Anterior cingulate cortex (tissue), 58 donors: ENCODE measurements at places on chromosomes 1 and 21.

GRCh38 chr1:245246433-245246832, 91.6 kb downstream of the KIF26B start:
- DNase-seq, result no peak

GRCh38 chr1:201011616-201012015, 11.9 kb downstream of the KIF21B start:
- no peak for DNase-seq

GRCh38 chr1:28860332-28861073, 48.5 kb downstream of the OPRD1 start:
- no peak for DNase-seq

DNA sequence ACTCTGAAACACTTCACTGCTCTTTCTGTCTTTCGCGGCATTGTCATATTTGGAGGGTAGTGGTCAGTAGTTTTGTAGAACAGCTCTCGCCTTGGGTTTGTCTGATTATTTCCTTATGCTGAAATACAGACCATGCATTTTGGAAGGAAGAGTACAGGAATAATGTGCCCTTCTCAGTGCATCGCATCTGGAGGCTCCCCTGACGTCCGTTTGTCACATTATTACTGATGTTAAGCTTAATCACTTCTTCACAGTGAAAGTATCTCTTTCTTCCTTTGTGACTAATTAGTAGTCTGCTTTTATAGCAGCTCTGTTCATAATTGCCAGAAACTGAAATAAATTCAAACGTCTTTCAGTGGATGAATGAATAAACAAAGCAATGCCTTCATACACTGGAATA, 85.7 kb upstream of the CXADR start:
- no peak for DNase-seq

GRCh38 chr21:34930971-34931370, 118.1 kb downstream of the RUNX1 start:
- no peak for DNase-seq

GRCh38 chr1:40303051-40303771, 13.9 kb downstream of the COL9A2 start:
- DNase-seq, result no peak

GRCh38 chr1:32884726-32885125, 1.6 kb upstream of the HPCA start:
- DNase-seq, result no peak

DNA sequence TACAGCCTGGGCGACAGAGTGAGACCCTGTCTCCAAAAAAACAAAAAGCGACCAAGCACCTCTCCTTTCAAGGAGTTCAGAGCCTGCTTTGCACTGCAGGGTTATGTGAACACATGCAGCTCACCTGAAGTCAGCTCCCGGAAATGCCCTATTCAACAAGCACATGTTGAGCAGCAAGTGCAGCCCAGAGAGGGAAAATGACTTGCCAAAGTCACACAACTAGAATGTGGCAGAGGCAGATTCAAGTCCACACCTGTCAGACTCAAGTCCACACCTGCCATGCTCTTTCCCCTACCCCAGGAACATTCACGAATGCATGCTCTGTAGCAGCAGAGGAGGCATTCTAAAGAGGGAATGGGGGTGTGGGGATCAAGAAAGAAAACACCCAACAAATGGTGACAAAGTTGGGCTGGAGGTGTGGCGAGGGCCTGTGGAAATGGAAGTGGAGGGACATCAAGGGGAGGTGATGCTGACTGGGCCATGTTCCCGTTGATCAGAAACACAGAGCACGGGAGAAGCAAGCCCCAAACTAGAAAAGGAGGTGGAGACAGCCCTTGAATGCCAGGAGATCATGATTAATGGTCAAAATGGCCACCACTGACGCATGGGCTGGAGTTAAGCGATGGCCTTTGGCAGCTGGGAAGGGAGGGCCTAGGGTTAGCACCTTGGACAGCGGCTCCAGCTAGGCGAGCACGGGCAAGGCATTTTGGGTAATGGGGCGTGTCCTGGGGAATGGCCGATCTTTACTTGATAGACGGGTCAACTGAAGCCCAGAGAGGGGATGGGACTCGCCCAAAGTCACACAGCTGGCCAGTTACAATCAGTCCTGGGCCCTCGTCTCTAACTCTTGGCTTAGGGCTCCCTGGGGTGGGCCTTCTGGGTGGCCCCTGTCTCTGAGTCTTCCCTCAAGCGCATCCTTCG, 21.5 kb downstream of the RAP1GAP start:
- DNase-seq, result no peak

DNA sequence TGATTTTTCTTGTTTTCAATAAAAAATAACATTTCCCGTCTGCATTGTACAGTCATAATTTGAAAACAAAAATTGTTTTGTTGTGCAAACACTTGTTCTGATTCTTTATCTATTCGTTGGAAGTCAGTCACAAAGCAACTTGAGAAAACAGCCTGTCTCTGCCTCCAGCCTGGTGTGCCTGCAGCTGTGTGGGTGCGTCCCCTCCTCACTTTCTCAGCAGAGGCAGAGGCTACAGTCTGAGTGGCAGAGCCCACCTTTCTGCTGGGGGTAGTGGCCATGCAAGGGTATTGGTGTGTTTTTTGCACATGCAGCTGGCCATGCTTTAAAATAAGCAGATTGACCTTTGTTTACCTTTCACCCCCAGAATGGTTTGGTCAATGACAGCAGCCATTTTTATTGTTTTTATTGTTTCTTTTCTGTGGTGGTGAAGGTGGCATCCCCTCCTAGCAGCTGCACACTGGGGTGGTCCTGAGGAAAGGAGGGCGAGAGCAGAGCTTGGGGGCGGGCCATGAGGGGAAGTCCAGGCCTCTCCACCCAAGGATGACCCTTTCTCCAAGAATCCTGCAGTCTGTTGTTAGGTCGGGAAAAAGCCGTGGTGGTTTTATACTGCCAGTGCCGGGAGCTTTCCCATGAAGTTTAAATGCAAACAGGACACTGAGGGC, 159.6 kb downstream of the PCBP3 start:
- DNase-seq, result no peak

- peak; percentile 56 for DNase-seq
Observed at GRCh38 chr1:72281637-72282270, 585 bp downstream of the NEGR1 start.

DNA sequence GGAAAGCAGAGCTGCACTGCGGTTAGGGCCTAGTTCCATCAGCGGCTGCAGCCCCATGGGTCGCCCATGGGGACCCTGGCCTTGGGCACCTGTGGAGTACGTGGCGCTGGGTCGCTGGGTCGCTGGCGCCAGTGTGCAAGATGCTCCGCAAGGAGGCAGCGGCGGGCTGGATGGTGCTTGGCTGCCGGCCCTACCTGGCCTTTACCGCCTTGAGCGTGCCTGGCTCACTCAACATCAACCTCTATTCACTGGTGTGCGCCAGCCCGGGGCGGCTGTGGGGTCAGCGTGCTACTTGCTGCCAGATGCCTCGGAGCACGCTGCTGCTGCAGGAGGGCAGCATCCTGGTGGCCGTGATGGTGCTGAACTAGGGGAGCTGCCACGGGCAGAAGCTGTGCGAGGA, 85.1 kb upstream of the RHOU start:
- no peak for DNase-seq

- no peak for DNase-seq
Observed at GRCh38 chr1:60427194-60427593, 353.6 kb upstream of the C1orf87 start.

DNA sequence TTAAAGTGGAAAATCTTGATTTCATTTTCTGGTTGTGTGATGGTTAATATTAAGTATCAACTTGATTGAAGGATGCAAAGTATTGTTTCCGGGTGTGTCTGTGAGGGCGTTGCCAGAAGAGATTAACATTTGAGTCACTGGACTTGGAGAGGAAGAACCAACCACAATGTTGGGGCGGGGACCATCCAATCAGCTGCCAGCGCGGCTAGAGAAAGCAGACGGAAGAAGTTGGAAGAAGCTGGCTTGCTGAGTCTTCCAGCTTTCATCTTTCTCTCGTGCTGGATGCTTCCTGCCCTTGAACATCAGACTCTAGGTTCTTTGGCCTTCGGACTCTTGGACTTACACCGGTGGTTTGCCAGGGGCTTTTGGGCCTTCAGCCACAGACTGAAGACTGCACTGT, 832.6 kb upstream of the TMPRSS15 start:
- no peak for DNase-seq

- no peak for DNase-seq
Observed at GRCh38 chr1:56915960-56916359, 49.9 kb downstream of the C8B start.

- DNase-seq, result no peak
Observed at GRCh38 chr21:39220150-39220549, 36.9 kb upstream of the PSMG1 start.

DNA sequence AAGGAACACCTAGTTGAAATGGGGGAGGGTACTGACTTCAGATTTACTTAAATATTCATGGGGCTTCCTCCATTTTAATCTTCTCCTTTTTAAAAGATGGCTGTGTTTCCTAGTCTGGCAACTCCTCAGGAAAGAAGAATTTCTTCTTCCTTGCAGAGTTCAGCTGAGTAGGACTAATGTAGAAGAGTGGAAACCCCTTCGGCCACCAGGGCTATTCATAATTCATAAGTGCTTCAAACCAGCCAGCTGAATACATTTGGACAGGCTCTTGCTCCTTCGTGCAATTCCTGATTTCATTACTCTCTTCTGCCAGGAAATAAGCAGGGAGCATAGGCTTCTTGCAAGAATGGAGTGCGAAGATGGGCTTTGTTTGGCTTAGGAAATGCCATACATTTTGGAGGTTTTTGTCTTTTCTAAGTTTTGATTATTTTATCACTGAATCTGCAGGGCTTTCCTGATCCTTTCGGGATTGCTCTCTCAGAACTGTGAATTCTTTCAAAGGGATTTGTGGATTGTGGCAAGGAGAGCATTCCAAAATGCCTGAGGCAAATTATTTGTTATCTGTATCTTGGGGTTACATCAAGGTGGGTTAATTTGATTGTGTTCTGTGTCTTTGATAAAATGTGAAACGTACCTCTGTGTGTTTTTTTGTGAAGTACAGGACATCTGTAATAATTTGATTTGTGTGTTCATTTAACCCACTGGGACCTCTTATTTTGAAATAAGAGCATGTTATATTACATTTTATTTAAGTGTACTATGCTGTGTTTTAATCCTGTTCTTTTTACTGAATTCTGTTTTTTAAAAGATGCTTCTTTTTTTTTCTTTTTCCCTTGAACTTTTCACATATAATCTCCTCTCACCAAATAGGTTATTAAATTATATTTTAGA, 179.4 kb upstream of the SGIP1 start:
- no peak for DNase-seq

- DNase-seq, result no peak
Observed at GRCh38 chr21:32347351-32347750, 45.5 kb downstream of the URB1 start.

GRCh38 chr1:183808296-183809027, 3.5 kb downstream of the RGL1 start:
- DNase-seq, result no peak

- DNase-seq, result no peak
Observed at GRCh38 chr21:32279377-32279680, 480 bp upstream of the MIS18A start.

- DNase-seq, result no peak
Observed at GRCh38 chr1:161953256-161953920, 70.3 kb downstream of the OLFML2B start.

GRCh38 chr1:5348732-5349465, 643.3 kb downstream of the NPHP4 start:
- DNase-seq, result no peak

- DNase-seq, result no peak
Observed at GRCh38 chr1:162145280-162145965, 75.9 kb downstream of the NOS1AP start.

DNA sequence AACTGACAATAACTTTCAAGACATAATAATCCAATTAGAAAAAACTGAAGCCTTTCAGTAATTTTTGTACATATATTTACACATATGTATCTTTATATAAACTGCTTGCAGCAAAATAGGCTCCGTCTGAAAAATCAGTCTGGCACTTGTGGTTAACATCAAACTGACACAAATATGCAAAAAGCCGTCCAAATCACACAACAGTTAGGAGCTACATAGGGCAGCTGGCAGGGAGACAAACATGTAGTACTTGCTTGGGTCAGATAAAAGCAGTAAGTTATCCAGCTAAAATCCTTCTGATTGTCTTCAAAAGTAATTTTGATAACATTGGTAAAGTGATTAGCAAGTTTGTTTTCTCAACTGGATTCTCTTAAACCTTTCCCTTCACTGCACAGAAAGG, 14.7 kb upstream of the GUCA2A start:
- no peak for DNase-seq

- no peak for DNase-seq
Observed at GRCh38 chr1:46005594-46005993, 126.8 kb downstream of the PIK3R3 start.

DNA sequence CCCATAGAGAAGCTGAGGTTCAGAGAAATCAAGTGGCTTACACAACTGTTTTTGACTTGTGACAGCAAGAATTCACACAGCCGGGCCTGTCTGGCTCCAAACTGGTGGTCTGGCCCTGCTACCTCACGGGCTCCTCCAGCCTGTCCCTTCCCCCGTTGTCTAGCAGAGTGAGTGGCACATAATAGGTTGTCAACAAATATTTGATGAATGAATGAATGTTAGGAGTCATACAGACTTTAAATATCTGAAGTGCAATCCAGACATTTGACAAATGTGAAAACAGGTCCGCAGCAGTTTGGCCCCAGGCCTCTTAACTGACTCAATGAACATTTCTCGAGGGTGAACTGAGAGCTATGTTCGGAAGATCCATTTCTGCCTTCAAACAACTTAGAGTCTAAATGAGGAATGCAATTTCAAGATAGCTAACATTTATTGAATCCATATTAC, 1.1 kb upstream of the RHOC start:
- DNase-seq, result no peak

DNA sequence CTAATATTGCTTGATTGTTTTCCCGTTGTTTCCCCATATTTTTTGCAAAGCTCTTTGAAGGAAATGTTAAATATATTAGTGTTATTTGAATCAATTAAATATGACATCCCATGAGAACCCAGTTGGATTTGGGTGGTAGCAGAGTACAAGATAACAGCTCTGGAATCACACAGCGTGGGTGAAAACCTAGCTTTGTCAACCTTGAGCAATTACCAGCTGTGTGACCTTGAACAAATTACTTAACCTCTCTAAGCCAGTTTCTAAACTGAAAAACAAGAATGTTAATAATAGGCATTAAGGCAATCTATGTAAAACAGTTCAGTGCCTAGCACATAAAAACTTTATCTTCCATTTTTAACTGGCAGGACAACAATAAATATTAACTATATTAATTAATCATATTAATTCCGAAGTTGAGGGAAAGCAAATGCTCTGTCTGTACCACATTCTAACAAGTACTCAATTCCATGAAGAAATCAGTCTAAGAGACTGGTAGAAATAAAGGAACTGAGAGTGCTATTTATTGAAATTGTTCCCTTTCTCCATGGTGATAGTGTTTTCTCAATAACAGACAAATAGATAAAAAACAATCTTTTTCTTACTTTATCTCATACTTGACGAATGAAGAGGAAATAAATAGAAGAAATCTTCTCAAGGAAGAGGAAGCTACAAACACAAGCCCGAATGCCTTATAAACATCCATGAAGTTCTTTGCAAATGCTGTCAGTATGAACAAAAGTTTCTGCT, 27.0 kb downstream of the DNASE2B start:
- no peak for DNase-seq

DNA sequence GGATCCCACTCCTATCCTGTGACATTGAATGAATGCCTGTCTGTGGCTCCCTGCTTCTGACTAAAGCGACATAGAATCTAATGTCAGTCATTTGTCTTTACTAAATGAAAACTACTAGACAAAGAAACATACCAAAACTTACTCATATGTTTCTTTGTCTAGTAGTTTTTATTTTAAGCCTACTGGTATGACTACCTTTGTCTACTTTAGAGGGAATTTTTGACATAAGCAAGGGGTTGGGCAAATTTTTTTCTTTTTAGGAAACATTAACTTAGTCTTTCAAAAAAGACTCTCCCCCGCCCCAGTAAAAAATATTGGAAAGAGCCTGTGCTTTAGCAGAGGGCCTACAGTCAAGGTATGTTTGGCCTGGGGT, 4.9 kb downstream of the NEK7 start:
- no peak for DNase-seq
